ENCODE measurements at places on chromosomes 16 and 17.

GRCh38 chr17:57677858-57678257 lies 67.2 kb downstream of the CCDC182 start:
- no peak for DNase-seq

- no peak for DNase-seq
Observed at GRCh38 chr17:43308999-43309398, 75.2 kb upstream of the RNU2-1 start.

- DNase-seq, result no peak
Observed at GRCh38 chr16:15857724-15858560, 1.1 kb upstream of the MYH11 start.

DNA sequence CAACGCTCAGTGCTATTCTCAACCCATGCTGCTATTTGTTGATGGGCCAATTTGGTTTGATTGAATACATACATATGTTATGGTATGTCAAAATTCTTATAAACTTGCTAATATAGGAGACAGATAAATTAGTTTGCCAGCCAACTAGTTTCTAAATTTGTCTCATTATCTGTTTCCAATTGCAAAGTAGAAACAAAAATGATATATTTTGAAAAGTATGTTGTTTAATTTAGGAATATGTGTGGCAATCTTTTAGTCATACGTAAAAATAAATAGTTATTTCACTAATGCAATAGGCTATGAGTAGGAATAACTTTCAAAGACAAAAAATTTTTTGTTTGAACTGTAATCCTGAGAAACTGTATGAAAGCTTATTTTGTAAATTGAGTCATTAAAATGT lies 210.6 kb upstream of the KCNJ16 start:
- DNase-seq, result no peak

DNA sequence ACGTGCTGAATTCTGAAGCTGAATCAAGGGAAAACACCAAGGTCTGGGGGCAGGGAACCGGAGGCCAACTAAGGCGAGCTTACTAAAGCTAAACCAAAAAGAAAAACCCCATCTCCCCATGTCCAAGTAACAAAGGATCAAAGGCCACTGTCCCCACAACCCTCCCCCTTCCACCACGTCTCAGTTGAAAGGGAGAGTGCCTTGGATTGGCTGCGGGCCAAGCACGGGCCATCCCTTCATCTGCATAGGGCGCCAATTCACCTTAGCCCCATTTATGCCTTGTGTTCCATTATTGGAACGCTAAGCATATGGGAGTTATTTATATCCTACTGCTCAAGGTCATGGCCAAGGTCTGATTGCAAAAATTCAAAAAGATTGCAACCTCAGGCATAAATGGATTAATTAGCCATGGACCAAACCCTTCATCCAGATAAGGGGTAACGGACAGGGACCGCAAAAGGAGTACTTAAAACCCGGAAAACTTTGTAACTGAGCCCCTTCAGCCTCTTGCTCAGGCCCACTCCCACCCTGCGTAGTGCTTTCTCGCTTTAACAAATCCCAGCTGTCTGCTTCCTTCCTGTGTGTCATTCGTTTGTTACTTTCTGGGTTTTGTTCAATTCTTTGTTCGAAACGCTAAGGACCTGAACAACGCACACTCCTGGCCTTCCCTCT lies 740 bp upstream of the ATP6V0D1 start:
- DNase-seq, result no peak

DNA sequence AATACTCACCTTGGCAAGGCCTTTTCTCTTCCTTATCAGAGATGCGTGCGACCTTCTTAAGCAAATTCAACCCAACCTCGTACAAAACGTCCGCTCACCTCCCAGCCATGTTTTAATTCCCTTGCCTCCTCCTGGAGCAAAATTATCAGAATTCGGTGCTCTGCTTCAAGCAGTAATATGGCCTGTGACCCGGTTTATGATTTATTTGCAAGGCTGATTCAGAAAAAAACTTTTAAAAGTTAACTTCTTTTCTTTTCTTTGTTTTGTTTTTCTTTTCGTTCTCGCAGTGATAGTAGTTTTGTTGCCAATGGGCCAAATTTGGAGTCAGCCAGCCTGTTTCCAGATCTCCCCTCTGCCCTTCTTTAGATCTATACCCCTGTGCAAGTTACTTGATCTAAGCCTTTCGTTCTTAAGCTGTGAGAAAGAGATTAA lies at the start of gene PHLPP2:
Gene PHLPP2 (minus strand): TSS at position 382 of the 432 bp plus-strand sequence. CDS start 9,906 bp downstream, outside the sequence.
- no peak for DNase-seq
